NCI-H524 treated with DMSO at 0.1 percent for 48 hours (cell line): ENCODE measurements at places on chromosomes 7 and 10.

GRCh38 chr7:10116511-10116910 lies 857.2 kb upstream of the PHF14 start:
- DNase-seq = no peak

DNA sequence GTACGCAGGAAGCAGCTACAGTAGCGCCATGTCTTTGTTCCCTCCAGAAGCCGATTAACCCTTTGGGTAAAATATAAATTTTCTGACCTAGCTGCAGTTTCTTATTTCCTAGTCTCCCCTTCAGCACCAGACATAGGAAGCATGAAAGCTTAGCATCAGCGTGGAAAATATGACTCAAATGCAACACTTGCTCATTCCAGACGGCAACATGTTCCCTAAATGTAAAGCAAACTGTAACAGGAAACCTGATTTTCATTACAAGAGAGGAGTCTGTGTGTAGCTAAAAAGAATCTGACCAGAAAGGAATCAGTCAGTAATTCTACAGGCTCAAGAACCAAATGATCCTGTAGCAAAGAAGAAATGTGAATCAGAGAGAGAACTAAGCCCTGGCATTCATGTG lies 219.2 kb downstream of the C7orf25 start:
- no peak for DNase-seq

DNA sequence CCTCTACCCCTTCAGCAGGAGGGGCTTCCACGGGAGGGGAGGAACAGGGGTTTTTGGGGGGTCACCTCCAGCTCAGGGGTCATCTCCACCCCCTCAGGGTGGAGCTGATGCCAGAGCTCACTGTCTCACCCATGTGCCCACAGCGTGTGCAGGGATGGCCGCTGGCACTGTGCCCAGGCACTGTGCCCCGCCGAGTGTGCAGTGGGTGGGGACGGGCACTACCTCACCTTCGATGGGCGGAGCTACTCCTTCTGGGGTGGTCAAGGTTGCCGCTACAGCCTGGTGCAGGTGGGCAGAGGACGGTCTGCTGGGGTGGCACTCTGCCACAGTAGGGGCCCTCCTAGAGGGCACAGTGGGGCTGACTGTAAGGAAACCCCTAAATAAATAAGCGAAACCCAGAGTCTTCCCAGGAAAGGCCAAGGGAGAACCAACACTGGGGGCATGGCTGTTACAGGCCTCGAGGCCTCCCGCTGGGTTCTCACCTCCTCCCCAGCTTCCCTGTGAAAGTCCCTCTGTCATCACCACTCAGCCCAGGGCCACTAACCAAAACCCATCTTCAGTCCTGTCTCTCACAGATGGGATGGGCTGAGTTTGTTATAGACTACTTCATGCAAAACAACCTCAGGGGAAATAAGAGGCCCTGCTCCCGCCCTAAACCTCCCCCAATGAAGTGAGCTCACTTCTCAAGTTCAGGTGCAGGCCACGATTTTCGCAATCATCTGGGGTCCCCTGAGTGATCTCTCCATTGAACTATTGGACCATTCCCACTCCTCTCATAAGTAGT lies 7.4 kb upstream of the ZNF467 start:
- DNase-seq = no peak

DNA sequence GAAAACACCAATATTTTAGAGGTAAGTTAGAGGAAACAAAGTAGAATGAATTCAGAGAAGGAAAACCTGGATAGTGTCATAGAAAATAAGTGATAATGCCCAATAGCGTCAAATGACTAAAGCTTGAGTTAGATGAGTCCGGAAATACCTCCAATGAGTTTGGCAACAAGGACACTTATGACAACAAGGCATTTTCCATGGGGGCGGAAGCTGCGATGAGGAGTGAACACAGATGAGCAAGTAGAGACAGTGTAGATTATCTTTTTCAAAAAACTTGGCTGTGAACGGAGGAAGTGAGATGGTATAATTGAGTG lies 383 bp upstream of the R3HCC1L start:
- no peak for DNase-seq
